ENCODE measurements at places on chromosomes 2 and 18. TPM values are rescaled to one million over a fixed set of nuclear protein-coding genes. Genes with fewer than 3 reads are reported as not detected.

- no peak for DNase-seq
Observed at GRCh38 chr18:37253394-37254235, 312.0 kb downstream of the CELF4 start.

HRH4 gene
- total RNA-seq, result not detected

KRTCAP3 gene
- 6.6 TPM for total RNA-seq

GRCh38 chr18:53380063-53380639, 844.3 kb downstream of the MBD2 start:
- no peak for DNase-seq

DPP4 gene
- 15.4 TPM for total RNA-seq

DNA sequence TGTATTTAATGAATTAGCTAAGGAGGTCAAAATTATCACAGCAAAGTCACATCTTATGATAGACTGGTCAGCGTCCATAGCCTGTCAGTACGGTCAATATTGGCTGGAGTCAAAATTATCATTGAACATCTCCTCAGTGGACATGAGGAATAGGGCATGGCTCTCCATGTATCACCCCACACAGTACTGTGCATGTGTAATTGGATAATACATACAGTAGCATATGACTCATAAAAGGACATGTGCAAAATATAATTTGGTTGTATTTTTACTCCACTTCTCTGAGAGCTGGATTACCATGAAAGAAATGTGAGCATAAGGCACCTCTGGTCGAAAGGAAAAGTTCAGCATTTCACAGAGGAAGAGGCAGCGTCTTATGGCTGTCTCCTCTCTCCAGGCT, 24.9 kb downstream of the ADD2 start:
- no peak for DNase-seq
